ENCODE measurements at places on chromosomes 4 and X.

DNA sequence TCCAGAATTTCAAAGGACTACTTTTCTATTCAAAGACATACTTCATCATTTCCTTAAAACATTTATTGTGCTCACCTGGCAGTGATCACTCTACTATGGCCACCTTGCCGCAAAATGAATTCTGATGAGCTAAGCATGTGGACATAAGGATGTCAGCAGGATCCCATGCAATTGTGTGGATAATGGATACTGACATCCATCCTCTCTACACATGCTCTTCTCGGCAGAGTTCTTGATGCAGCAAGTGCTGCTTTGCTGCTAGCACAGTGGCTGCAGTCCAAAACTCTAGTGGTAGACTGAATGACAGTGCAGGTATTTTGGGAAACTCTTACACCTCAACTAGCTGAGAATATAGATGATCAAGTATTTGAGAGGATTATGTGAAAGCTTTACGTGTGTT, 168.0 kb downstream of the BANK1 start:
- no peak for DNase-seq

- no peak for DNase-seq
These were observed 1.5 kb downstream of the SRPK3 start for GRCh38 chrX:153782313-153782712.

DNA sequence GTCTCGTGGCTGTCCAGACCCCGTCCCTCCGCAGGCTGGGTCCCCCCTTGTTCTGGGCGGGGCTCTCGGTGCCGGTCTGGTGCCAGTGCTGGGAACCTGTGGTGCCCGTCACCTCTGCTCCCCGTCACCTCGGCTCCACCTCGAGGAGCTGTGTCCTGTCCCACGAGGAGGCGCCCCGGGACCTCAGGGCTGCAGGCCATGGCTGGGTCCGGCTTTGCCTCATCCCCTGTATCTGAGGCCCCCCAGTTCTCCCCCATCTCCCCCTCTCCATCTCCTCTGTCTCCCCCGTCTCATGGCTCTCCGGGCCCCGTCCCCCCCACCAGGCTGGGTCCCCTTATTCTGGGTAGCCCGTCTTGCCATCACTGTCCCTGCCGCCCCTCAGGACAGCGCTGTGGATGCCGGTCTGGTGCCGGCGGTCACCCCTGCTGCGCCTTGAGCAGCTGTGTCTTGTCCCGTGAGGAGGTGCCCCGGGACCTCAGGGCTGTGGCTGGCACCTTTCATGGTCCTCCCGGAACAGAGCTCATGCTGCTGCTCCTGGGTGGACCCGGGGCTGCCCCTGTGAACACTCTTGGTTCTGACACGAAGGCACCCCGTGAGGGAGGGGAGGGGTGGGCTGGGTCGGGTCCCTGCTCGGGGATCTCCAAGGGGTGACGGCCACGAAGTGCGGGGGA, 13.4 kb upstream of the GTPBP6 start:
- no peak for DNase-seq

GRCh38 chr4:151853034-151853433, 92.2 kb upstream of the GATB start:
- DNase-seq: no peak

GRCh38 chrX:63932006-63932405, 147.0 kb upstream of the ARHGEF9 start:
- no peak for DNase-seq

DNA sequence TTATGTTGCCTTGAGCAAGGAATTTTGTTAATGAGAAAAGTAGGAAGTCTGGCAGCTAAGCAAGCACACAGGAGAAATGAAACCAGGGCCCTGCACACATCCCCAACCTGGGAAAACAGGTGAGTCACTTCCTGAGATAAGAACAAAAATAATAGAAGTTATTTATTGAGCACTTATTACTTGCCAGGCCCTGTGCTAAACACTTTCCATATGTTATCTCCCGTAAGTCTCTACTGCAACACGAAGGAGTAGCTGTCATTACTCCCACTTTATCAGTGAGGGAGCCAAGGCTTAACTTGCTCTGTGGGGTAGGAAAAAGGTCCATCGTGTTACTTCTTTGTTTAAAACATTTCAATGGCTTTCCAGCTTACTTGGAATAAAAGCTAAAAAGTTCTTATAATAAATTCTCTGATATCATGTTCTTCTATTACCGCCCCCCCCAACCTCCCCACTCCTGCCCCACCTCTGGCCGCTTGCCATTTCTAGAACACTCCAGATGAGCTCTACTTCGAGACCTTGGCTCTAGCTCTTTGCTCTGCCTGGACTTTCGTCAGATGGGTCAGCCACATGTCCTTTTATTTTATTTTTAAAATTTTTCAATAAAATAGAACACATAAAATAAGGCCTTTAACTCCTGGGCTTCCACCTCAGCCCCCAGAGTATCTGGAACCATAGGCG, 36.3 kb upstream of the PLAC8 start:
- DNase-seq: no peak

Measured in stimulated activated CD4-positive, alpha-beta T cell treated with anti-CD3 and anti-CD28 coated beads, Interleukin-1b, Interleukin-23, amount 100 ng/mL, for 4 hours (primary cell).